Subcutaneous preadipocyte (primary cell): ENCODE measurements at places on chromosomes 7 and 10. TPM values are rescaled to one million over a fixed set of nuclear protein-coding genes. Genes with fewer than 3 reads are reported as not detected.

The ZP3 gene
- 1.4 and 1.8 TPM in 2 replicates for total RNA-seq

The NPSR1 gene
- not detected in 2 replicates for total RNA-seq

The ACADSB gene
- 4.0 and 5.3 TPM in 2 replicates for total RNA-seq

The CACNA2D1 gene
- 45.9 and 48.5 TPM in 2 replicates for total RNA-seq

The STMP1 gene
- 12.9 and 16.2 TPM in 2 replicates for total RNA-seq

The CUEDC2 gene
- total RNA-seq: 35.6 and 51.8 TPM in 2 replicates

The NAT16 gene
- not detected in 2 replicates for total RNA-seq

The PTPRZ1 gene
- 0.20 TPM in 1 of 2 replicates, not detected in the other for total RNA-seq

The TMEM139 gene
- total RNA-seq: not detected in 2 replicates

The HECW1 gene
- 3.7 and 3.9 TPM in 2 replicates for total RNA-seq

The TRPV5 gene
- total RNA-seq: not detected in 2 replicates

The MMP21 gene
- total RNA-seq: 0.20 TPM in 1 of 2 replicates, not detected in the other

The LRGUK gene
- 0.20 and 0.37 TPM in 2 replicates for total RNA-seq

The CLEC5A gene
- total RNA-seq: not detected in 2 replicates

The CCL24 gene
- not detected in 2 replicates for total RNA-seq

The GPNMB gene
- 102 and 202 TPM in 2 replicates for total RNA-seq

The NKX1-2 gene
- total RNA-seq: not detected in 2 replicates

The GNGT1 gene
- total RNA-seq: not detected in 2 replicates

The RADIL gene
- 2.7 and 2.9 TPM in 2 replicates for total RNA-seq

The SLC13A4 gene
- total RNA-seq: 0.98 and 1.5 TPM in 2 replicates

The UTF1 gene
- total RNA-seq: not detected in 2 replicates

The CDK14 gene
- total RNA-seq: 30.5 and 42.8 TPM in 2 replicates

The CHRM2 gene
- total RNA-seq: under 0.01 TPM in 1 of 2 replicates, not detected in the other

The NEUROD6 gene
- total RNA-seq: not detected in 2 replicates

The TEX47 gene
- total RNA-seq: not detected in 2 replicates

The THAP5 gene
- total RNA-seq: 15.1 and 18.4 TPM in 2 replicates

The NPY4R gene
- not detected in 2 replicates for total RNA-seq

The LLCFC1 gene
- total RNA-seq: not detected in 2 replicates

The PGAM2 gene
- total RNA-seq: 0.37 TPM in 1 of 2 replicates, not detected in the other

The SORBS1 gene
- under 0.01 and 0.20 TPM in 2 replicates for total RNA-seq

The SPDYE9 gene
- total RNA-seq: not detected in 2 replicates

The MYO1G gene
- under 0.01 TPM in 2 replicates for total RNA-seq

The GALNT17 gene
- total RNA-seq: 0.20 and 0.37 TPM in 2 replicates

The MRLN gene
- total RNA-seq: not detected in 2 replicates

The LRRC4 gene
- total RNA-seq: under 0.01 TPM in 2 replicates

The AGAP9 gene
- total RNA-seq: 5.5 and 6.5 TPM in 2 replicates

The GOT1 gene
- total RNA-seq: 19.8 and 27.6 TPM in 2 replicates

The GIMAP1 gene
- total RNA-seq: not detected in 2 replicates

The CYP3A7 gene
- not detected in 2 replicates for total RNA-seq

The ZNF277 gene
- total RNA-seq: 31.5 and 37.5 TPM in 2 replicates

The KAZALD1 gene
- 4.8 and 11.9 TPM in 2 replicates for total RNA-seq

The PTF1A gene
- not detected in 2 replicates for total RNA-seq
